ENCODE measurements at places on chromosomes 7 and 10.

DNA sequence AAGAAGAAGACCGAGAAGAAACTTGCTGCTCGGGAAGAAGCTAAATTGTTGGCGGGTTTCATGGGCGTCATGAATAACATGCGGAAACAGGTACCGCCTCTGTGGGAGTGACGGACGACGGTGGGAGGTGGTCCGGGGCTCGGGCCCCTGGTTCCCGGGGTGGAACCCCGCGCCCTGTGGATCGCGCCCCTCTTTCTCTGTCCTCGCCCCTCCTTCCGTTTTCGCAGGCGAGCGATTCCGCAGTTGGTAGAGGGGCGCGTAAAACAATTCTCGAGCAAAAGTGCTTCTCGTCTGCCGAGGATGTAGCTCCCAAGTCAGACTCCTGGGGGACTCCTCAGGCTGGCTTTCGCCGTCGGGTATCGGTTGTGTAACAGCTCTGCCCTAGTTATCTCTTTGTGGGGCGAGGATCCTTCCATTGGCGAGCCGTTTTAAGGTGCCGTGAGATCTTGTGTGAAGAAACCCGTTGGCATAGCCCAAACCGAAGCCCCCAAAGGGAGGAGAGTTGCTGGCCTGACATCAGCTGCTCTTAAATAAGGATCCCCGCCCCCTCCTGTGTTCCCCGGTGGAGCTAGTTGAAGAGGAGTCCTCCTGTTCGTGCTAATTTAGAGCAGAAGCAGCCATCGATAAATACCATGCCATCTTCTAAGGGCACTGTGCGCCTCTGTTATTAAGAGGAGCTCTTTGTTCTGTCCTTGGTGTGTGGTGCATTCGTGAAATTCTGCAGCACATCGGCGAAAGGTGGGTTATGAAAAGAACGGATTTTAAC lies 655 bp downstream of the KLHL7 start:
- no peak for DNase-seq

GRCh38 chr7:42071372-42072261 lies 165.4 kb downstream of the GLI3 start:
- no peak for DNase-seq

DNA sequence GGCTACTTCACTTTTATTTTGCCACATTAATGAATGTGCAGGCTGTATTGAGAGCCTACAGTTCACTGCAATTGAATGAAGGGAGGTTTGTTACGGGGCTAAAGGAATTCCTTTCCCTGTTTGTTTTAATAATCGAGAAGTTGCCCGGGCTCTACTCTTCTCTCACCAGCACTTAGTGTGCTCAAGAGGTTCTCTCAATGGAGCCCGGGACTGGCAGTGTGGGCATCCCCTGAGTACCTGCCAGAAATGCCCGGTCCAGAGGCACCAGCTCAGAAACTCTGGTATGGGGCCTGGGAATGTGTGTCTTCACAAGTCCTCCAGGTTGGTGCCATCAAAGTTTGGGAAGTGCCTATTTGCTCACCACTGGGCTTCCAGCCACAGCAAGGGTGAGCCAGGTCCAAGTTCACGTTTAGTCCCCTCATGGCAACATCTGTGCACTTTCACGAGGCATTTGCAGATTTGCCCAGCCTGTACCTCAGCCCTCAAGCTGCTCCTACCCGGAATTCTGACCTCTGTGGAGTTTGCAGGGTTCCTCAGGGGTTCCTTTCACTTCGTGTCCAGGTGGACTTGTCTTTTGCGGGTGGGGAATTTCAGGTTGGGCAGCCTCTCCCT lies 622.4 kb downstream of the SDK1 start:
- DNase-seq, result no peak

DNA sequence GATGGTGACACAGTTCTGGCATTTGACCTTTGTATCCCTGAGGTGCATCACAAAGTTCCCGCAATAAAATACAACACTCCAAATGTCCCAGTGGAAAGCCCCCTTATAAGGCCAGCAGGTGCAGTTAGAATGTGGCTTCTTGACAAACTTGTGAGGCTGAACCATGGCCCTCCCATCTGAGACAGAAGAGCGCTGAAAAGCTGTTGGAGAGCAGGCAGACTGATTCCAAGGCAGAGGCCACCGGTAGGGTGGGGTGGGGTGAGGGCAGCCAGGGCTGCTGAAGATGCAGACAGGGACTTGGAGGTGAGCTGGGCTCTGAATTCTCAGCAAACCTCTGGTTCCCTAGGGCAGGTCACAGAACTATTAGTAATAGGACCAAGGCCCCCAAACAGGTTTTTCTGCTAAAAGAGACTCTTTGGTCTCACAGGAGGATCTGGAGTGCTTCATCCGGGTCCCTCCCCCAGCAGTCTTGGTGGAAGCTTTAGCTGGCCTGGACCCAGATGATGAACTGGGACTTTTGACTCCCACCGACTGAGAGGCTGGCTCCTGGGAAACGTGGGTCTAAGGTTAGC lies 15.6 kb upstream of the CHST3 start:
- DNase-seq, result no peak

GRCh38 chr10:13703997-13704536 lies 117.3 kb downstream of the PRPF18 start:
- no peak for DNase-seq

DNA sequence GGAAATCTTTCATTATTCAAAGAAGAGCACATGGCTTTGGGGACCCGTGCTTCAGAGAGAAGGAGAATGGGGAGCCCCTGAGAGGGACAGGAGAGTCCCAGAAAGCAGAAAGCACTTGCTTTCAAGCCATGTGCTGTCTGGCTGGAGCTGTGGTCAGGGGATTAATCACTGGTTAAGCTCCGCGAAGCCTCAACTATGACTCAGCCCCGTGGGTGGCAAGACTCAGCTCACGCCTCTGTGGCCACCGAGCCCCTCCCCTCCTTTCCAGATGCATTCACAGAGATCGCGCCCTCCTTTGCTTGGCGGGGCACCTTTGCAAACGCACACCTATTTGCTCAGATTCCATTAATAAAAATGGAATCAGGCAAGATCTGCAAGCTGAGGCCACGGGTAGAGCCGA lies 202.9 kb upstream of the TCERG1L start:
- DNase-seq, result no peak

GRCh38 chr10:75530299-75530698 lies 98.9 kb downstream of the LRMDA start:
- DNase-seq, result no peak

GRCh38 chr10:75736151-75736640 lies 304.8 kb downstream of the LRMDA start:
- DNase-seq, result no peak

DNA sequence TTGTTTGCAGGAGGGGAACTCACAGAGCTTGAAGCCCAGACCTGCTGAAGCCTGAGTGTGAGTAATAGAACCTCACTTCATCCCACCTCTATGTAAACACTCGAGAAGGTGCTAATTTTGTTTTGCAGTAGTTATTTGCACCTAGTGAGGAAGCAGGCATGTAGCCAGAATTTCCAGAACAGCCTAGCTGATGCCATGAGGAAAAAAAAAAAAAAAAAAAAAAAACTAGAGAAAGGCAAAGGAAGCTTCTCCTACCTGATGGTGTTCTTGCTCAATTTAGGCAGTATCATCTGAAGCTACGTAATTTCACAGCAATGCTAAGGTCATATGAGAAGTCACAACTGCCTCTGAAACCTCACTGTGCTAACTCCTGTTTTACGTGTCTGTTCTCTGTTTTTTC lies 13.6 kb upstream of the GPR37 start:
- no peak for DNase-seq

DNA sequence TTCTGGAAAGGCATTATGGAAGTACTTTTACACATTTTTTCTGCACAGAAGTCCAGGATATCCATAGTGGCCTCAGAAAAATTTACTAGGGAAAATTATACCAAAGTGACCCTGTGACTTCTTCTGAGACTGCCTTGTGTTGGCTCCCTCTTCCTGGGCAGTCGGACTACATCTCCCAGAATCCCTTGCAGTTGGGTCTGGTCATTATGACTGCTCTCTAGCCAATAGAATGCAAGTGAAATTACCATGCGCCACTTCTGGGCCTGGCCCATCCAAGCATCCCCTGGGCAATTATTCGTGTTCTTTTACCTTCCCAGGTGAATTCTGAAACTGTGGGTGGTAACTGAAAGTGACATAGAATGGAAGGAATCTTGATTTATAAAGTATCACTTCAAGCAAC lies 430.9 kb downstream of the ACTR3B start:
- no peak for DNase-seq

DNA sequence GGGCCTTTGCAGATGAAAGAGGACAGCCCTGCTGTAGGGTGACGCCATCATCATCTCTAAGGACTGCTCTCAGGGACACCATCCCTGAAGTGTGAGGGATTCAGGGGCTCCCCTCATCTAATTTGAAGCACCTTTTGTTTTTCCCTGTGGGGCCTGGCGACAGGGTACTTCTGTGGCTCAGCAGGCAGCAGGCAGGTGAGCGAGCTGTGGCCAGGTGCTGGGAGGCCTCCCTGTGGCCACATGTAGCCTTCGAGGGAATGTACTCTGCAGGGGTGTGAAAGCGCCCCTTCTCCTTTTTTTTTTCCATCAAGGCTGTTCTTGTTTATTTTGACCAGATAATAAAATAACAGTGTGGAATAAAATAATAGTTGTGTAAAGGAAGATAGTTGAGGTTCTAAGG lies 118.2 kb upstream of the DPP6 start:
- no peak for DNase-seq

- DNase-seq, result no peak
Observed at GRCh38 chr7:80997841-80998240, 79.0 kb upstream of the SEMA3C start.

DNA sequence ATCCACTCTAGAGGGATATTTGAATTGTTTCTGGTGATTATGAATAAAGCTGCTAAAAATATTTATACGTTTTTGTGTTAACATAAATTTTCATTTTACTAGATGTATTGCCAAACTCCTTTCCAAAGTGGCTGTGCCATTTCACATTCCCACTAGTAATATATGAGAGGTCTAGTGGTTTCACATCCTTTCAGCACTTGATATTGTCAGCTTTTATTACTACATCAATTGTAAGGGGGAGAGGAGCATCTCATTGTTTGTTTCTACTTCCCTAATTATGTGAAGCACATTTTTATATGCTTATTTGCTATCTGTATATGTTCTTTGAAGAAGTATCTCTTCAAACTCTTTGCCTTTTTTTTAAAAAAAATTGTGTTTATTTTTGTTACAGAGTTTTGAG lies 184.5 kb downstream of the ADK start:
- no peak for DNase-seq

DNA sequence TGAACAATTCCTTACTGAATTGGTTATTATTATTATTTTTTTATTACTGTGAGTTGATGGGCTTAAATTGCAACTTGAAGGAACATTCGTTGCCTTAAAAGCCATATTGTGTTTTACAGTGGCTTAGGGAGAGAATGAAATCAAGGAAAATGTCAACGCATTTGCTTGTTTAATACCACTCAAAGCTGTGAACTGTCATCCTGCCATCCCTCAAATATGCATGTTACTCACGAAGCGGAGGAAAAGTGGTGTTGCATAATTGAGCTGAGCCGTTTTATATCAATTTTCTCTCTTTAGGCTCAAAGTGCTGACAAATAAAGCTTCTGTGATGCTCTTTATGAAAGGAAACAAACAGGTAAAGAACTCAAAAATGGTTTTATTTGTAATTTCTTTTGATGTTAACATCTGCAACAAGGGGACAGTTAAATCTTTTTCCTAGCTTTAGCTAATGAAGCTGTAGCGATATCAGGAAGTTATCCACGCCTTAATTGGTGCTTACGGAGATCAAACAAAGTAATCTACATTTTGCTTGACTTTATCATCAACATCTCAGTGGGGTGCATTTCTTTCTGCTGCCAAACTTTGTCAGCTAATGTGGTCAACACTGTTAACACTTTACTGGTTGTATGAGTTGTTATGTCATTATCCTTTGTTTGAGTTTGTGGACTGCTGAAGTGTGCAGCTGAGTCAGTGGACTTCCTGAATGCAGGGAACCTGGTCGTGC lies 33.1 kb downstream of the GLRX3 start:
- no peak for DNase-seq

DNA sequence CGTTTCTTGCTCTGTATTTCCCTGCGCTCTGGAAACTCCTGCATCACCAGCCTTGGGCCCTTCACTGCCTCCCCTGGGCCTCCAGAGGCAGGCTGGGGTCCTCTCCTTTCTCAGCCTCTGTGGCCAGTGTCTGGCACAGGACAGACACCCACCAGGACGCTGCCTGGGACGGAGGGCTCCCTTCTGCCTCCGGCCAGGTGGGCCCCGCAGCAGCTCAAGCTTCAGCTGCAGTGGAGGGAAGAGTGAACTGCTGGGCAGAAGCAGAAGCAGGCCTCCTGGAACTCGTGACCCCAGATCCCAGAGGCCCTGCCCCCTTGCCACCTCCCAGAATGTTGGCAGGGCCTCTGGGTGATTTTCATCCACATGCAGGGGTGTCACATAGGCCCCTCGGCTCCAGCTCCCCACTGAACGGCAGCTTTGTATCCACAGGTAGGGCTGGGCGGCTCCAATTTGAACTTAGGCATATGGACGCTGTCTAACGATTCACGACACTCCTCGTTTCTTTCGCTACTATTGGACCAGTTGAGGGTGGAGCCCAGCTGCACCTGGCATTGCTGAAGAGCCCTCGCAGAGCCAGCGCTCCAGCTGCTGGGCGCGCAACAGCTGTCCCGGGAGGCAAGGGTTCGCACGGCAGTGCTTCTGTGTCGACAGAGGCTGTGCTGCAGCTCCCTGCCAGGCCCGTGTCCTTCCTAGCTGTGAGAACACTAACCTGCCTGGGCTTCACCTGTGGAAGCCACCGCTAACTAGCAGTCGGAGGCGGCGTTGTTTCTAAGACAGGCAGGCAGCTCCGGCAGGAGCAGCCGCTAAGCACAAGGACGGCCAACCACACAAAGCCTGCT lies 18.4 kb upstream of the GPR146 start:
- no peak for DNase-seq

DNA sequence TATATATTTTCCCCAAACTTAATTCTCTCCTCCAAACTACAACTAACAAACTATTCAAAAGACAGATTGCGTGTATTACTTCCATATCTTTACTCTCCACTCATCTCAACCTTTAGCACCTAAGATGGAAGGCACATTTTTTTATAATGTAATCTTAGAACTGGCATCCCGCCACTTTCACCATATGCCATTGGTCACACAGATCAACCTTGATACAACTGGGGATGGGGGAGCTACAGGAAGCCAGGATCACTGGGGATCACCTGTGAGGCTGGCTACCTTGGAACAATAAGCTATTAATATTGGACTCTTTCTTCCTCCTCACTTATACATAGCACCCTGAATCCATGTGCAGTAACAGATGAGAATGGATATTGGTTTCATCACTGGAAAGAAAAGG lies 469.6 kb upstream of the LRRN3 start:
- DNase-seq, result no peak

DNA sequence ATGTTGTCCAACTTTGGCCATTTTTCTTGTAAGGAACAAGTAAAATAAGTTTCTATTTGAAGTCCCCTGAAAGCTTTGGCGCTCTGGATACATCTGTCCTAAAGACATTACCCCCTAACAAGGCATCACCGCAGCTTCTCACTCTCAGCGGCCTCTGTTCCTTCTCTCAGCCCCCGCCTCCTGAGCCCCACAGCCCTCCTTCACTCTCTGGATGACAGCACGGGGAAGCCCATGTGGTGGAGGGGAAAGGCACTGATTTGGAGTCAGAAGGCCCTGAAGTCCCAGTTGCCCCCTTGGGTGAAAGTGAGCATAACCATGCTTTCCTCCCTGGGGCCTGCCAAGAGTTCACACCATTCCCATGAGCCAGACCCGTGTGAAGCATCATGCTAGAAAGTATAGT lies 4.6 kb downstream of the H2BK1 start:
- DNase-seq, result no peak

Measured in epithelial cell of prostate (primary cell).